Fibroblast of skin of right quadriceps (primary cell): ENCODE measurements at places on chromosomes 2 and 18.

GRCh38 chr2:197883354-197884032, 79.1 kb downstream of the PLCL1 start:
- peak; percentile 76 for DNase-seq

GRCh38 chr2:78701546-78701945, 324.0 kb upstream of the REG3G start:
- no peak for DNase-seq

- peak; percentile 62 for DNase-seq
Measured at GRCh38 chr2:111534910-111535352, 349.1 kb downstream of the ANAPC1 start.

DNA sequence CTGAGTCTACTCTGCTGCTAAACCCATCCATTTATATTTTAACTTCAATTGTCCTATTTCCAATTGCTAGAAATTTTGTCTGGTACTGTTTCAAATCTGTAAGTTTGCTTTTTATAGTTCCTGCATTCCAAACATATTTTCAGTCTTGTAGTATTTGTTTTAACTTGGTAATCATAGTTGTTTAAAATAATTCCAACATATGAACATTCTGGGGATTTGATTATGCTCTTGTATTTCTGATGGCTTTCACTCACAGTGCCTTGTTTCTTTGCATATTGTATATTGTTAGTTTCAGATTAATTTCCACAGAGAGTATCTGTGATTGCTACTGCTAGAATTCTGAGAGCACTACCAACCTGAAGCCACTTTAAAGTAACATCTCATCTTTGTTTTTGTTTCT, 202.4 kb downstream of the ETAA1 start:
- DNase-seq = peak; percentile 20

DNA sequence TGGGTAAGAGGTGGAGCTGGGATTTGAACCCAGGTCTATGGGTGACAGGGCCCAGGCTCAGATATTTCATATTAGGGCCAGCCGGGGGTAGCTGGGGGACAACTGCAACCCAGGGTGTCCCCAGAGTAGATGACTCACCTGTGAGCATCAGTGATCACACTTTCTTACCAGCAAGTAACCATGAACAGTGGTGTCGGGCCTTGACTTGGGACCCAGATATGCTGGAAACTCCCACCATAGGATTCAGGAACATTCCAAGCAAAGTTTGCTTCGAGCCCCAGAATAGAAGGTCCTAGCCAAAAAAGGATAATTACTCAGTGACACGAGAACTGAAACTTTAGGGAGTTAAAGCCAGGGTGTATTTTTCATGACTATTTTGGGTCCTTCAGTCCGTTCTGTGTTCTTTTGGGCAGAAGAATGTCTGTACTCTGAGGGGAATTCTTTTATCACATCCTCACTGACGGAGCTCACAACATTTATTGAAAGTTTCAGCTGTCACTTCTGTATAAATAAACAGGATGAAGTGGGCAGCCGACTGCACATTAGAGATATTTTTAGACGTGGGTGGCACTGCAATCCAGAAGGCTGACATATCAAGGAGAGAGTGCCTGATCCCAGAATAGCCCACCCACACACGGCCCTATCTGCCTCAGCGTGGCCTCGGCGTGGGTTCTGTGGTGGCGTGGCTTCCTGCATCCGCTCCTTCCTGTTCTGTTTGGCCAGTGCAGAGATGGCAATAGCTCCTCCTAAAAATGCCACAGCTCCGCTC, 45.6 kb downstream of the RAMP1 start:
- DNase-seq = peak; percentile 51

DNA sequence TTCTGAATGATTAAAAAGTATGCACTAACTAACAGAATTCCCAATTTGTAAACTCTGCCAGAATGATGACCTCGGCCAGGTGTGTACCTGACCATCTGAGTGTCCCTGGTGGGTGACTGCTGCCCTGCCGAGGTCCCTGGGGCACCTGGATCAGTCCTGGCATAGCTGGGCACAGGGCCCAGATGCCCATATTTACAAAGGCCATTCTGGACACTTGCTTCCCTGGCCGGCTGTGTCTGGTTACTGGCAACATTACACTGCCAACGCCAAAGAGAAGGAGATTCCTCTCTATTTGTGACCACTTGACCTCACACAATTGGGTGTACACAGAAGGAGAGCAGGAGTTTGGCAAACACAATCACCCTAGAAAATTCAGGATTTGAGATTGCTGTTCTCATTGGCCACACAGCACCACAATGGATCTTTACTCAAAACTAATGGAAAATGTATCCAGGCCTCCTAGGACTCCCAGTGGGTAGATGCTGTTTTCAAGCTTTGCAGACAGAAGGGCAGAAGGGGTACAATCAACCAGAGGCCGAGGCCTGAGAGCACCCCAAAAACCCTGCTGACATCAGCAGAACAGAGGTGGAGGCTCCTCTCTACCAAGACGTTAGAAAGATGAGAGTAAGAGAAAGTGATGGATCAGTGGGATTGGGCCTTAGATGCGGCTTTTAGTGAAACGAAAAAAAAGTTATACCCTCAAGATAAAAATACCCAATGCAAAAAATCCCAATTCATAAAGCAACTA, 58.3 kb upstream of the PXDN start:
- no peak for DNase-seq

DNA sequence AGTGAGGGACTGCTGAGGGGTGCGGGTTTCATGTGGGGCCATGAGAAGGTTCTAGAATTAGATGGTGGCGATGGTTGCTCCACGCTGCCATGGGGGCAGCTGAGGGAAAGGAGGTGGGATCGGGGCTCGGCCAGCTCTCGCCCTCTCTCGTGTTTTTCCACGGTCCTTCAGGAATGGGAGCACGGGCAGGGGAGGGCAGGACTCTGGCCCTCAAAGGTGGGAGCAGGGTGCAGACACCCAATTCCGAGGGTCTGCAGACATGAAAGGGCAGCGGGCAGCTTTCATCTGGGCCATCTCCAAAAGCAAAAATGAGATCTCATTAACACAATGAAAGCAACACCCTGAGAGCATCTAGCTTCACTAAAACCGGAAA, 53.4 kb upstream of the SALL3 start:
- DNase-seq = no peak

DNA sequence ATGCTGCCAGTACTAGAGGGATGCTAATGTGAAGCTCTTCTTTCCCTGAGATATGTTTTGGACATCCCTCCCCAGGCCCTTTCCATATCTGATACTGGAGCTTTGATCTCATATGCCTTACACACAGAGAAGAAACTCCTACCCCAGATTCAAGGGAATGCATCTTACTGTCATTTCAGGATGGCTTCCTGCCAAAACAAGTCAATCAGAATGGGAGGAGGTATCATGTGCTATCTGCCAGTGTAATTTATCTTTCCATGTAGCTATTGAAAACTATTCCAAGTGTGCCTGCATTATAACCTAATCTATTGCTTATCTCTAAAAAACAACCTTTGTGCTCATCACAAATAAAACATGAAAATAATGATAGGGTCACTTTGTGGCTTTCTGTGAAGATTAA, 269.9 kb upstream of the SETBP1 start:
- no peak for DNase-seq
